Omental fat pad (tissue), 4 donors: ENCODE measurements at places on chromosomes 6 and 20.

DNA sequence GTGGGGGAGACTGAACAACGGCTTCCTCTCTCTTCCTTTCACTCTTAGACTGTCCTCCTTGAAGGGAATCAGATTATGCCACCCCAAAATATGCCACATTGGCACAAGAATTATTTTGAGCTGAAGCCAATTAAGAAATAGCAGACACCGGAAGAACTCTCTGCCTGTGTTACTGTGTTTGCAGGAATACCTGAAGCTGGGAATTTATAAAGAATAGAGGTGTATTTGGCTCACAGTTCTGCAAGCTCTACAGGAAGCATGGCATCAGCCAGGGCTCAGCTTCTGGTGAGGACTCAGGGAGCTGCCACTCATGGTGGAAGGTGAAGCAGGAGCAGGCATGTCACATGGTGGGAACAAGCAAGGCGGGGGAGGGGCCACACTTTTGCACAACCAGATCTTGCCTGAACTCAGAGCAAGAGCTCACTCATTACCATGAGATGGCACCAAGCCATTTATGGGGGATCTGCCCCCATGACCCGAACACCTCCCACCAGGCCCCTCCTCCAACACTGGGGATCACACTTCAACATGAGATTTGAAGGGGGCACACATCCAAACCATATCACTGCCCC is 46.0 kb downstream of the PCNA start:
- no peak for DNase-seq

GRCh38 chr6:114605656-114606055 is 262.8 kb upstream of the HS3ST5 start:
- no peak for DNase-seq

DNA sequence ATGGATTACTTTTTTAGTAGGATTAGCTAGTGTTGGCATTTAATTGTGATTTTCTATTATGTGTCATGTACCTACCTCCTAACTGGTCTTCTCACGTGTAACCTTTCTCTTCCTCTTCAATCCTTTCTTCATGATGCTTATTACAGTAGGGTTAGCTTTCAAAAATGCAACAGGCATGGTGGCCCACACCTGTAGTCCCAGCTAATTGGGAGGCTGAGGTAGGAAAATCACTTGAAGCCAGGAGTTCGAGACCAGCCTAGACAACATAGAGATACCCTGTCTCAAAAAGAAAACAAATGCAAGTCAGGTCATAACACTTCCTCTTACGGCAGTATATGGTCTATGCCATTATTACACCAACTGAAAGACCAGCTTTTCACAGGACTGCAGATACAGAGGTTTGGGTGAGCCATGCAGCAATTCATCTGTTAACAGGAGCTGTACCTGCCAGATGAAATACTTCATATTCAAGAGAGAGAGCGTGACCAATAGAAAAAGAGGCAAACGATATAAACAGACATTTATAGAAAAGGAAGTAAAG is 195.0 kb downstream of the TMEM242 start:
- DNase-seq: no peak

- DNase-seq: no peak
Measured at GRCh38 chr20:31863296-31864085, 6.8 kb downstream of the DUSP15 start.

DNA sequence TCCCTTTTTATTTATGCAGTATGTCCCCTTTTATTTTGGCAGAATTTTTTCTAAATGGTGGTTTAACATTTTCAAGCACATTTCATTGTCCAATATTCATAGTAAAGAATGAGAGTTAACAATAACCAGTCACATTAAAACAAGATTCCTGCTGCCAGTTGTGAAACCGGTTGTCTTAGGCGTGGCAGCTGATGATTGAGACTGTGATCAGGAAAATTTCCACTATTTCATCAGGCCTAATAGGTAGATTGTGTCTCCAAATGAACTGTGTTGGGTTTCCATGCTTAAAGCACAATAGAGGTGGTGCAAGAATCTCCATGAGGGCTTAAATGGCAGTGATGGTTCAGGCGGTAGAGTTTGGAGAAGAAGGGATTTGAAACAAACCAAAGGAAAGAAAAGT is 15.3 kb downstream of the PRDM1 start:
- DNase-seq: no peak

GRCh38 chr6:100467129-100468015 is 2.7 kb upstream of the SIM1 start:
- no peak for DNase-seq

GRCh38 chr6:89385156-89385667 is 26.9 kb downstream of the RRAGD start:
- DNase-seq: no peak

- no peak for DNase-seq
Measured at GRCh38 chr20:11162026-11162775, 488.4 kb upstream of the JAG1 start.

GRCh38 chr6:46772016-46772415 is 21.2 kb upstream of the MEP1A start:
- DNase-seq: no peak

DNA sequence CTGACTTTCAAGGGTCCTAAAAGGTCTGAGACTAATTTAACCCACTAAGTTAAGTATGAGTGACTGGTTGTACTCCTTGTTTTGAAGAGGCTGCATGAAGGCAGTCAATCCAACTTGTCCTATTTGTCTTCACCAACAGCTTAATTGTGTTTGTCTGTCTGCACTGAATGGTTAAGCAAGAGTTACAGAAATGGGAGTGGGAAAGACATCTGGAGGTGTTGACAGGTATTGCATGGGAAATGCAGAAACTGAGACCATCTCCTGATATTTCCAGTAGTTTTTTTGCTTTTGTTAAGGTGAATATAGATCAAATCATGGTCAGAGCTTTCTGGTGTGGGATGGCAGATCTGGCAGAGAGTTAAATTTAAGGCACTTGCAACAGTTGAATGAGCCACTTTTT is 6.5 kb downstream of the FUT9 start:
- DNase-seq: no peak

- DNase-seq: no peak
Measured at GRCh38 chr20:6566821-6567220, 200.7 kb upstream of the BMP2 start.

DNA sequence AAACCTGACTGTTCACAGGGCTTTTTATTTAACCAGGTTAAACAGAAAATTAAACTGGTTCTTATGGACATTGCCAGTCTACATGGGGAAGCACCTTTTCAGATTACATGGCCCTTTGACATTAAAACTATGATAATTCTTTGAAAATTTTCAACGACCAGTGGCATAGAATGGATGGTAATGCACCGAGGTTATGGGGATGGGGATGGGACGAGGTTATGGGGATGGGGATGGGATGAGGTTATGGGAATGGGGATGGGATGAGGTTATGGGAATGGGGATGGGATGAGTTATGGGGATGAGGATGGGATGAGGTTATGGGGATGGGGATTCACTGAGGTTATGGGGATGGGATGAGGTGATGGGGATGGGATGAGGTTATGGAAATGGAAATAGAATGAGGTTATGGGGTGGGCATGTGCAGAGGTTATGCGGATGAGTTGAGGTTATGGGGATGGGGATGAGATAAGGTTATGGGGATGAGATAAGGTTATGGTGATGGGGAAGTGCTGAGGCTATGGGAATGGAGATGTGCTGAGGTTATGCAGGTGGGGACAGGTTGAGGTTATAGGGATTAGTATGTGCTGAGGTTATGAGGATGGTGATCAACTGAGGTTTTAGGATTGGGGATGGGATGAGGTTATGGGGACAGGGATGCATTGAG is 541.9 kb downstream of the CDH26 start:
- no peak for DNase-seq

DNA sequence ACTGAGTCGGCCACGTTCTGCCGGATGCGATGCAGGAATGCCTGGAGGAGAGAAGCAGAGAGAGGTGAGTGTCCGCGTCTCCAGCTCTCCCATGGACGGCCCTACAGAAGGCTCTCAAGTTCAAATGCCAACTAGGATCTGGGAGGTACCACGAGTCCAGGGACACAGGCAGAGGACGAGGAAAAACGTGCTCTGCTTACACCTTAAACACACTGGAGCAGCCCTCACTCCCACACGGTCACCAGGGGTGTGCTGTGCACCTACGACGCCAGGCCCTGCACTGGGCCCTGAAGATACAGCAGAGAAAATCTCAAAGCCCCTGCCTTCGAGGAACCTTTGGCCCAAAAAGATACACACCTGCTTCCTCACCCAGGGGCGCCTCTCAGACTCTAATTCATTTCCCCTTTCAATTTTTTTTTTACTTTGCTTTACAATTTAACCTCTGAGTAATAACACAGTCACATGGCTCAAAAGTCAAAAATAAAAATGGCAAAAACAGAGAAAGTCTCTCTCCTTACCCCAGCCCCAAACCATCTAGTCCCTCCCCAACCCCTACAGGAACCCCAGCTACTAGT is 79.9 kb downstream of the PREX1 start:
- DNase-seq: no peak

DNA sequence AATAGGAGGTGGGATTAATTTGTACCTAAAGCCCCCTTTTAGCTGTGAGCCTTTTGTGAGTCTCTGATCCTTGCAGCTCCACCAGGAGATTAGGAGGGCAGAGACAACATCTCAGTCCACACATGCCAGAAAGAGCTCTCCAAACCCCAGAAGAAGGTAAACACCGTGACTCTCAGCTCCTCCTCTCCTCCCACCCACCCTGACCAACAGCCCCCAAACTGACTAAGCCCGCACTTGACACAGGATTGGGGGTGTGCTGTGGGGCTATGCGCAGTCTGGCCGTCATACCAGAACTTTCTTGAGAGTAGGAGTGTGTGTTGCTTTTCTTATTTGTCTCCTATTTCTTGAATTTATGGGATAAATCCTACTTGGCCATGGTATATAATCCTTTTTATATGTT is 164.7 kb upstream of the SNX9 start:
- DNase-seq: no peak

GRCh38 chr20:25720285-25720684 is 23.6 kb upstream of the ZNF337 start:
- no peak for DNase-seq

- DNase-seq: no peak
Measured at GRCh38 chr20:62882426-62882825, 20.8 kb upstream of the TCFL5 start.

DNA sequence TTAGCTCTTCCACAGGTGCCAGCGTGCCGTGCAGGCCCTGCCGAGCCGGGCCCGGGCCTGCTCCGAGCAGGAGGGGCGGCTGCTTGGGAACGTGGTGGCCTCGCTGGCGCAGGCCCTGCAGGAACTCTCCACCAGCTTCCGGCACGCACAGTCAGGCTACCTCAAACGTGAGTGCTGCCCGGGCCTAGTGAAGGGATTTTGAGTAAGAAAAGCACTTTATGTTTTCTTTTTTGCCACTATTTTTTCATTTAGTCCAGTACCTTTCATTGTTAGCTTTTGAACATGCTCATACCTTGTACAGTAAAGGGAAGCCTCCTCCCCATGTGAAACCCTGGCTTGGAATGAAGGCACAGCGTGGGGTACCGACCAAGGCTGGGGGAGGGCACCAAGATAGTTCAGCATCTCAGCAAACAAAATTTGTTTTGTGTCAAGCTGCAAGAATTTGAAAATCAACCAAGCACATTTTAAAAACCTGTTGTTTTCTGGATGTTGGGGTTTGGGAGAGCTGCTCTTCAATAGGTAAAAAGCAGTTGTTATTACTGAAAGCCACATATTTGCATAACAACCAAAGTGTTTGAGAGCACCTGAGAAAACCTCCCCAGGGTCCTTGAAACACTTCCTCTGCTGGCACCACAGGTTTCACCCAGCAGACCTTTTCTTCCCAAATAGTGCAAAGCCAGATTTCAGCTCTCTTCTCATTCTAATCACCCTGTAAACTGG is 18.4 kb downstream of the STX16 start:
- DNase-seq: no peak

GRCh38 chr6:111642463-111643158 is 36.9 kb upstream of the TRAF3IP2 start:
- DNase-seq: no peak

GRCh38 chr20:34875642-34876405 is 588 bp upstream of the ACSS2 start:
- no peak for DNase-seq

GRCh38 chr6:26215585-26216358 is 128.5 kb downstream of the HFE start:
- DNase-seq: no peak
